Activated CD8-positive, alpha-beta memory T cell treated with anti-CD3 and anti-CD28 coated beads for 24 hours (primary cell): ENCODE measurements at places on chromosomes 7 and 10.

- no peak for DNase-seq
These were observed 17.6 kb downstream of the LIMK1 start for GRCh38 chr7:74101061-74101681.

DNA sequence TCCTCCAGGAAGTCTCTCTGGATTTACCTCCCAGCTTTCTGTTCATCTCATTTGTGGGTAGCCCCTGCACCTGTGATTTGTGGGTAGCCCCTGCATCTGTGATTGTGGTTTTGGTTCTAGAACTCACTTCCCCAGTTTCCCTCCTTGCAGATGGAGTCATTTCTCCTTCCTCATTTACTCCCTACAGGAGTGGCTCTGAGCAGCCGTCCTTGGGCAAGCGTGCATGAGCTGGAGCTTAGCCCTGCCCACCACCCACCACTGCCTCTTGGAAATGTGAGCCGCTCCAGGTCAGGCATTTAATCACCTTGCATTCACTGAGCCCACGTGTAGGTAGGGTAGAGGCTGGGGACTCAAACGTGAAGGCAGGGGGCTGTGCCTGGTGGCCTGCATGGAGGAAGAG, 8.2 kb downstream of the COL26A1 start:
- no peak for DNase-seq

DNA sequence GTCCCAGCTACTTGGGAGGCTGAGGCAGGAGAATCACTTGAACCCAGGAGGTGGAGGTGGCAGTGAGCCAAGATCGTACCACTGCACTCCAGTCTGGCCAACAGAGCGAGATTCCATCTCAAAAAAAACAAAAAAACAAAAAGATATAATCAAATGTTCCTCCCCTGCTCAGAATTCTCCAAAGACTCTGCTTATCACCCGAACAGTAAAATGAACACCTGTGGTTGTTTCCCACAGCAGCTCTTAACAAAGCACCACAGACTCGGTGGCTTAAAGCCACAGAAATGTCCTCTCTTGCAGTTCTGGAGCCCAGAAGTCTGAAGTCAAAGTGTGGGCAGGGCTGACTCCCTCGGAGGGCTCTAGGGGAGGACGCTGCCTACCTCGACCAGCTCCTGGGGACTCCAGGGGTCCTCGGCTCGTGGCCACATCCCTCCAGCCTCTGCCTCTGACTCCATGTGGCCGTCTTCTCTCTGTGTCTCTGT, 4.1 kb upstream of the INTS1 start:
- no peak for DNase-seq

DNA sequence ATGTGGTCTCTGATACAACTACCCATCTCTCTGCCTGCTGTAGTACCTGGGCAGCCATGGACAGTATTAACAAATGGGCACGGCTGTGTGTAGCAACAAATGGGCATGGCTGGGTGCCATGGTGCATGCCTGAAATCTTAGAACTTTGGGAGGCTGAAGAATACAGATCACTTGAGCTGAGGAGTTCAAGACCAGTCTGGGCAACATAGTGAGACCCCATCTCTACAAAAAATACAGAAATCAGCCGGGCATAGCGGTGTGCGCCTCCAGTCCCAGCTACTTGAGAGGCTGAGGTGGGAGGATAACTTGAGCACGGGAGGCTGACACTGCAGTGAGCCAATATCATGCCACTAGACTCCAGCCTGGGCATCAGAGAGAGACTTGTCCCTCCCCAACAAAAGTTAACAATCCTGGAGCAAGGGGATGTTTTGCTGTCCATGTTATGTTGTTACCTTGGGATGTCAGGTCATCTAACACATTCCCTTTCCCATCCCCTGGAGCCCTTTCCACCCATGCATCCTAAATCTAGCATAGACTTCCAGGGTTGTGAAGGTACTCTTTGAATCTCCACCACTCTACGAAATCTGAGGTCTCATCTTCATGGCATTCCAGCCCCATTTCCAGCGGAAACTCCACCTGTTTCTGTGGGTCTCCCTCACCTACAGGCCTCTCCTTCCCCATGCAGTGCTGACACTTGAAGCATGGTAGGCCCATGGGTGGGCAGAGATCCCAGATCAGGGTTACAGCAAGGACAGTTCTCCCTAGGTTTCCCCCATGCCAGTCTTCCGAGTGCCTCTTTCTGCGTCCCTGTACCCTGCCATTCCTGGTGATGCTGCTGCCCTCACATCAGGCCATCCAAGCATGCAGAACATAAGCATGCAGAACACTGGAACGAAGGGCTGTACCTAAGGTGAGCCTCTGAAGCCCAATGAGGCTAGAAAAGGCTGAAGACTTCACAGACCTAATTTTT, 13.1 kb downstream of the FXYD4 start:
- no peak for DNase-seq

DNA sequence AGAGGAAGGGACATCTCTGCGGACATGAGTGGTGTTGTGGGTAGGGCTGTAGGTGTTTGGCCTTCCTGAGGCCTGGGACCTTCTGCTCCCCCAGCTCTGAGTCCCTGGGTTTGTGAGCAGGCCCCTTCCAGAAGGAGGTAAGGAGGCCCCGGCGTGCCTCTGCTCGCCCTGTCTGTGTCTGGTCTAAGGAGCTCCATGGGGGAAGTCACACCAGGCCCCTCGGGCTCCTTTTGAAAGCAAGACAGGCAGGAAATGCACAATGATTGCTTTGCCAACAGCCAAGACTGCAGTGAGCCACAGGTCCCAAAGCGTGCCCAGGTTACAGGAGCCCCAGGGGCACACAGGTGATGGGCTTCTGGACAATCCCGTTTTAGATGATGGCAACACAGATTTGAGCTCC, 89.5 kb downstream of the FAM53B start:
- DNase-seq = no peak

- no peak for DNase-seq
These were observed 139.3 kb upstream of the COBL start for GRCh38 chr7:51455948-51456347.

GRCh38 chr7:54278847-54279246, 263.3 kb upstream of the VSTM2A start:
- no peak for DNase-seq

DNA sequence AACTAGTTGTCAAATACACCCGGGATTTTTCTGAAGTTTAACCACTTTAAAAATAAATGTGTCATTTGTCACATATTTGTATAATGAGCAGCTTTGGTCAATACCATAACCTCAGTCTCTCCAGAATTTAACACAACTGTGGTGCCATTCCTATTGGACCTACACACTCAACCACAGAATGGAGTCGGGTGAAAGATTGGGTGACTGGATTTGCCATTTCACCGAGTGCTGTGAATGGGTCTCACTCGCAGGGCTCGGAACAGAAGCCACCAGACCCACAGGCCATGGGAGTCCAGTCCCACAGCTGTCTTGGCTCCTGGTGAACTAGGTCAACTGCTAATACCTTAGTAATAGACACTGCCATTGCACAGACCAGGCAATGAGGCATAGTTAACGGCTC, 298.4 kb downstream of the CCDC3 start:
- DNase-seq = no peak

GRCh38 chr7:85554236-85555178, 367.7 kb upstream of the SEMA3D start:
- DNase-seq = no peak

- no peak for DNase-seq
These were observed 419.9 kb downstream of the ARL4A start for GRCh38 chr7:13107291-13107690.
